NCI-H524 (cell line): ENCODE measurements at places on chromosomes 16 and 17.
A peak's percentile ranks its signal among the peaks of the same experiment; 100 is the strongest.

GRCh38 chr16:48409839-48410632, 24.8 kb upstream of the SIAH1 start:
- no peak for DNase-seq

GRCh38 chr17:774313-774584, 7.8 kb downstream of the GLOD4 start:
- no peak for DNase-seq

- DNase-seq = no peak
These were observed 85.4 kb downstream of the ITFG1 start for GRCh38 chr16:47375423-47375822.

DNA sequence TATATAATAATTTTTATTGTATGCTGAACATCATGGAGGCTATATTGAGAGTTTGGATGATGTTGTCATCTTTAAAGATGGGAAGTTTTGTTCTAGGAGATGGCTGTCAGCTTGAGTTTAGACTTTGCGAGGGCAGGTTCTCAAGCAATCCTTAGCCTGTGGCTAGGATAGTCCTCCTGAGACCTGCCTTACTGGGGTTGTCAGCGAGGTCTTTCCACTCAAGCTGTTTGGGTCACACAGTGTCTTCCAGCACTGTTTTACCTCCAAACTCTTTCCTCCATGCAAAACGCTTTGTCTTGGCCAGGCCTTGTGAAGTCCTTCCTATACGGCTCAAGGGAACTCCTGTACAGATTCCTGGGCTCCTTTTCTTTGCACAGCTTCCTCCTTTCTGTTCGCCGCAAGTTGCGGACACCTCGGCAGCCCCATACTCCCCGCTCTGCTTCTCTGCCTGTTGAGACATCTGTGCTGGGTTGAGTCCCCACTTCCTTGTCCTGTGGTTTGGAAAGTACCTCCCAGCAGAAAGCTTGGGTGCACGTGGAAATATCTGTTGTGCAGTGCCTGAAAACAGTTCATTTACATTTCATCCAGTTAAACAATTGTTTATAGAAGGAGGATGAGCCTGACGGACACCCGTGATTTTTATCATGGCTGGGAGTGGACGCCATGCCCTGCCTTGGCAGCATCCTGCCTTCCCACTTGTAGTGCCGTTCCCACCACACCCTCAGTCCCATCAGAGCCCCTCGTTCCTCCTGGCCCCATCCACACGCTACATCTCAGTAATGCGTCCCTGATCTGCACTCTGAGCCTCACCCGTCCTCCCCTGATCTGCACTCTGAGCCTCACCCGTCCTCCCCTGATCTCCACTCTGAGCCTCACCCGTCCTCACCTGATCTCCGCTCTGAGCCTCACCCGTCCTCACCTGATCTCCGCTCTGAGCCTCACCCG, 55.0 kb upstream of the CBFA2T3 start:
- DNase-seq = no peak

GRCh38 chr16:63978240-63978639, 1143.6 kb downstream of the CDH11 start:
- no peak for DNase-seq

DNA sequence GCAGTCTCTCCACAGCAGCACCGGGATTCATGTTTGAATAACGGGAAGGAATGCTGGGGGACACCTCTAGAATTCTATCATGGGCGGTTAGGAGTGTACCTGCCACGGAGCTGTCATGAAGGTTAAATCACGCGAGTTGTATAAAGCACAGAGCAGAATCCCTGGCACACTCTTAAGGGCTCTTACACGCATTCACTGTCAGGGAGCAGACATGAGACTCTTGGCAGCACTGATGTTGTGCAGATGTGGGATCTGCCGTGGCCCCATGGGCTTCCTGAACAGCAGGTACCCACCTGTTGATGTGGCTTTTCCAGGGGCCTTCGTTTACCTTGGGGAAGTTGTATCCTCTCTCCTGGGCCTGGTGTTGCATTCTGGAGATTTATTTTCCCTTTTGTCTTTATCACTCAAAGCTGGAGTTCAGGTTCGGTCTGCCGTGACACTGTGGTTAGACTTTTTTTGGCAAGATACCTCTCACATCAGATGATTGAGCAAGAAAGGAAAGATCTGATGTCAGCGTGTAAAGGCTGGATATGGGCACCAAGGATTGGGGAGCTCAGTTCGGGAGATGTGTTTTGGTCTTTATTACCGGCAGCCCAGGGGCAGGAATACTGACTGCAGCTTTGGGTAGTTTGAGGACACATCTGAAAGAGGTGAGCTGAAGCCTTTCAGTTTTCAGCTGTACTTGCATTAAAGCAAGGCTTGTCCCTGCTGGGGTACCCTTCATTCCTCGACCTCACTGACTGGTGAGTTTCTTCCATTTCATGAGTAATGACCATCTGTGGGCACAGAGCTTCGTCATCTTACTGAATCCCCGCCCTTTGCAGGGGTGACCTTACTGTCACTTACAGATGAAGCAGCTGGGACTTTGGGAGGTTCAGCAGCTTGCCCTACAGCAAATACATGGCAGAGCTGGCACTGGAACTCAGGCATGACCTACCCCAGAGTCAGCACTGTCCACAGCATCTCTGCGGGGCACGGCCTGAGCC, 19.3 kb downstream of the KNOP1 start:
- DNase-seq = no peak

- DNase-seq = peak; percentile 90
These were observed 132.0 kb downstream of the NLK start for GRCh38 chr17:28174352-28175046.

- no peak for DNase-seq
These were observed 29.3 kb downstream of the UNC13D start for GRCh38 chr17:75814900-75815373.

- no peak for DNase-seq
These were observed 28.8 kb upstream of the MTSS2 start for GRCh38 chr16:70714581-70715054.

- DNase-seq = peak; percentile 53
These were observed 73.1 kb downstream of the SREBF1 start for GRCh38 chr17:17763734-17764133.

GRCh38 chr16:50501251-50501650, 46.9 kb upstream of the NKD1 start:
- no peak for DNase-seq

DNA sequence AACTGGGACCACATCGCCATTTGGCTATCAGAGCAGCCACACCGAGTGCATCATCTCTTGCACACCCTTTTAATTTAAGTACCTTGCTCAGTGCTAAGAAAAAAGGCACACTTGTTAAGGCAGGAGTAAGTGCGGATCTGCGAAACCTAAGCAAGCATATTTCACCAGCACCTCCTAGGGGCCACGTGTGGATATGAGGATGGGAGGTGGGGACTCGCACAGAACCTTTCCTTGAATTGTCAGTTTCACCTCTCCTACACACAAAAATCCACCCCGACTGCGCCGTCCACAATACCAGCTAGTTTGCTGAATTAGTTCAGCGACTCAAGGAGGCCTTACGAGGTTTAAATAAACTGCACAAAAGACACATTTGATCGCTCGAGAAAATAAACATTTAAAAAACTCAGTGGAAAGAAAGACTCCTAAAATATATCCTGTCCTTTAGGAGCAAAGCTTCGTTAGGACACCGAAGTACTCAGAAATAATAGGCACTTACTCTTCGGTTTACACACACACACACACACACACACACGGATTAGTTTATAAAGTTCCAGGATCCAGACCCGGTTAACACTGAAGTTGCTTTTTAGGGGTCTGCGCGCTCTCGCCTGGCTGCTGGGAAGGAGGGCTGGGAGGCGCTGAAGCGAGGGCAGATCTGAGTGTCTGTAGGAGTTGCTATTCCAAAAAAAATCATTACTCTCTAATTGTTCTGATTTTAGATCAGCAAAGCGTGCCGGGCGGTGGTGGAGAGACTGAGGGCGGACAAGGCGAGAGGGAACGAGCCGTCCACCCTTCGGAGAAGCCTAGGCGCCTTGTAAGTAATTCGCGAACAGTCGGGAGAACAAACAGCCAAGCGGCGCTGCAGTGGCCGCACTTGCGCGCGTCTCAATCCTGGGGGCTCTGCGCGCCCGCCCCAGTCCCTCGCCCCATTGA, 1.0 kb upstream of the KCNJ2 start:
- peak; percentile 82 for DNase-seq

- no peak for DNase-seq
These were observed 1.7 kb downstream of the NME3 start for GRCh38 chr16:1769402-1770300.

DNA sequence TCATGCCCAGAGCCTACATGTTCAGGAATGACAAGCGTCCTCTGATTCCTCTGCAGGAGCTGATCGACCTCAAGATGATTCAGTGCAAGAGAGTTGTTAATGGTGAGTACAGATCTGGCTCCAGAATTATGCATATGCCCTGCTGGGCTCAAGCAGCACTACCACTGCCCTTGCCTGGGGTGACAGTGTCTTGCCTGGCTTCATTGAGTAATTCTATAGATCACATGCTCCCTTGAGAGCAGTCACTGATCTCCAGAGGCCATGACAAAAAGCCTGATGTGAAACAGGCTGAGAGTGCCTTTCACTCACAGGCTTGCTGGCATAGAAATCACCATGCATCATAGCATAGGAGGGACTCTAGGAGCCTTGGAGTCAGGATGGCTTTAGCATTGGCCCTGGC, 26.4 kb downstream of the DUS2 start:
- DNase-seq = no peak

- no peak for DNase-seq
These were observed 102.6 kb downstream of the ZNF778 start for GRCh38 chr16:89319886-89320781.

DNA sequence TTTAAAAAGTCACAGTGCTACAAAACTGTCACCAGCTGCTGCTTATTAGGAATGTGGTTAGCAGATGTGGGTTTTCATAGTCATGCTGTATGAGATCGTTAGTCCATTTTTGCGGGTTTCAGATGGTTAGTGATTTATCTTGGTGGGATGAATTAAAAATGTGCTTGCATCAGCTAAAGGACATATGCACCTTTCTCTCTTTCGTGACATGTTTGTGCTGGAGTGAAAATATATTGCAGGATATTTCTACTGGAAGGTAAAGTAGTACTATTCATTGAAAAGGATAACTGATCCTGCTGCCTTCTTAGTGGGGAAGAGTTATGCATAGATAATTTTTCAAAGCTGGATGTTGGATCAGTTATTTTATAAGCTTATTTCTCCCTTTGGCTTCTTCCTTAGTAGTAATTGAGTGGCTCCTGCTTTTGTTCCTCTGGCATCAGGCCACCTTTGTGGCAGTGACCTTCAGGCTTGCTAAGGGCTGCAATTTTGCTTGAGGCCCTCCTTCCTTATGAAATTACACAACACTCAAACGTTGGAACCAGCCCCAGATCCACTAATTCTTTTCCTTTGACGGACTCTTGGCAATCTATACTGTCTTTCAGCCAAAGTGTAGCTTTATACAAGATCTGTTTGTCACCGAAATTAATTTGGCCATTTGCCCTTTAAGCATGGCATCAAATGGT, 7.5 kb upstream of the SNTB2 start:
- DNase-seq = peak; percentile 32

DNA sequence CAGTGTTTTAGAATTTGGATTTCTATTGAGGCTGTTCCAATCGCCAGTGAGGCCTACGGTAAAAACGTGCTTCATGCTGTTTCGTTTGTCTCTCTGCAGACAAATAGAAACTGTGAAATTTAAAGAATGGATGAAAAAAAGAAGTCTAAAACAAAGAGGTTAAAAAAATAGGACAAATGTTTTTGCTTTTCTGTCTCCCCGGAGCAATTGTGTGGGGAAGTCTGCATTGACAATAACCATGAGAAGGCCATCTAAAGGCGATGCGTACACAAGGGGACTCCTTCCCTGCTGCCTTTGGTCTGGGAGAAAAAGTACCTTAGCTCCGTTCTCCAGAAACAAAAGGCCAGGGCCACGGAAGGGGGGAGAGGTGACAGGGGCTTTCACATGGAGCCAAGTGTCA, 4.6 kb upstream of the ZFHX3 start:
- no peak for DNase-seq

DNA sequence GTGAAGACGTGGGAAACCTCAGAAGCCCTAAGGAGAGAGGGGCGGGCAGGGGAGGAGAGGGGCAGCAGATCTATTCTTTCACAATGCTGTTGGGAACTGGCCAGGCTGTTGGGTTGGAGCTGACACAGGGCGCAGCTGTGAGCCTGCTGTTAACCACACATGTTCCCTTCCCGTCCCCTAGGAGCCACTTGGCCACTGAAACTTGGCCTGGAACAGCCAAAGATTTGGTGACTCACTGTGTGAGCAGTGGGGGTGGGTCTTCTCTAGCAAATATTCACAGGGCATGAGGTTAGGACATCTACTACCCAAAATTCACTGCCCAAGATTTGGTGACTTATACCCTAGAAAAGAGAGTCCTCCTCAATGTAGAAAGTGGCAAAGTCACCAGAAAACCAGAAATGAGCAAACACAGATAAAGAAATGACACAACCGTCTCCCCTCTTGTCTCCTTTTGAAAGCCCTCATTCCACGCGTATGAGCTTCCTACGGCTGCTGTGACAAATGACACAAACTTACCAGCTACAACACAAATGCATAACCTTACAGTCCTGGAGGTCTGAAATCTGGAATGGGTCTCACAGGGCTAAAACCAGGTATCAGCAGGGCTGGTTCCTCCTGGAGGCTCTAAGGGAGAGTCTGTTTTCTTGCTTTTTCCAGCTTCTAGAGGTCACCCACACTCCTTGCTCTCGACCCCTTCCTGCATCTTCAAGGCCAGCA, 6.3 kb downstream of the TBC1D16 start:
- DNase-seq = peak; percentile 78

DNA sequence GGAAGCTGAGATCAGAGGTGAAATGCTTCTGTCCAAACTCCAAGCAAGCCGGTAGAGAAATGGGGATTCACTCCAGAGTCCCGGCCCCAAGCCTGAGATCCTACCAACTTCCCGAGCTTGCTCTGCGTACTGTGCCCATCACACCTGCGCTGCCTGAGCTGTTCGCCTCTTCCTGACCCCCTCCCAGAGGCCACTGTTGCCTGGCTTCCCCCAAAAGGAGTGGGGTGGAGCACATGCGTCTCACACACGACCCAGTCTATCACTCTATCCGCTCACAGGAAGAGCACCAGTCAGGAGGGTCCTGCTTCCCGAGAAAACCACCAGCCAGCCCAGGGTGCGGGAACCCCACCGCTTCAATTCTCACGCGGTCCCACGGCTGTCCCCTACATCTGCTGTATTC, 13.5 kb upstream of the C16orf95 start:
- DNase-seq = no peak

- DNase-seq = peak; percentile 16
These were observed 26.3 kb downstream of the NFE2L1 start for GRCh38 chr17:48074322-48075081.
